ENCODE measurements at places on chromosomes 4 and X.
A peak's percentile ranks its signal among the peaks of the same experiment; 100 is the strongest.

- no peak for DNase-seq
These were observed 127.1 kb downstream of the SLC7A11 start for GRCh38 chr4:138115053-138115452.

- no peak for DNase-seq
These were observed 10.7 kb upstream of the PASD1 start for GRCh38 chrX:151552743-151553142.

DNA sequence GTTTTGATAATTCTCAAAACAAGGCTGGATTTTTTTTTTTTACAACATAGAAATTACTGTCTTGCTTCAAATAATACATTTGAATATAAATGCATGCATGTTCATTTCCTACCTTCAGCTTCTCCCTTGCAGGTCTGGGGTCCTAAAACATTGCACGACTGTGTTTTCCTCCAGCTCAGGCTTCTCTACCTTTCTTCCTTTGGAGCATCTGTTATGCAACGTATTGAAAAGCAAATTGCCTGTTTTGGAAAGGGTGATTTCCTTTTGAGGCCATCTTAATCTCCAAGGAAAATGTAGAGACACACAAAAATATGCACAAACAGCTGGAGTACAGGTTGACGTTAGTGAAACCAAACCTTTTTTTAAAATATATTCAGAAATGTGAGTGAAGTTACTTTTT is 115.6 kb upstream of the TLL1 start:
- DNase-seq: no peak

DNA sequence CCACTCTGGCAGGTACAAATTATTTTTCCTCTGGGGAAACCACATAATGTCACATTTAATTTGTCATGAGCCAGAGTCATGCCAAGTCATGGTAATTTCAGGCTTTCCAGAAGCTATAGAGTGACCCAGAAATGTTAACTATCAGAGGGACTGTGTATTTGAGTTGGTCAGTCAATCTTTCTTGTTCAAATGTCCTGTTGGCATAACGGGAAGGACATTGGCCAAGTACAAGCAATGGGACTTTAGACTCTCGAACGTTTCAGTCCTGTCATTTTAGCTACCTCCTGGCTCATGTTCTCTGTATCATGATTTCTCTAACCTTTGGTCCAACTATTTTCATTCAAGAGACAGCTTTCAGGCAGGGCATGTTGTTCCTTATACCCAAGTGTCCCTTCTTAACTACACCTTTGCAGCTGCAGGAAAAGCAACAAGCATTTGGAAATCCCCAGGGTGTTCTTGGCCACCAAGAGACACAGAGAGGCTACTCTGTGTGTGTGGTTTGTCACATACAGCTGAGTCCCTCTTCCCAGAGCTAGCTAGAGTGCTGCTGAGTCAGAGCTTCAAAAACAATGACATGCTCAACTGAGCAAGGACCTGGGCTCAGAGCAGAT is 142.6 kb downstream of the EGF start:
- DNase-seq: peak; percentile 3

DNA sequence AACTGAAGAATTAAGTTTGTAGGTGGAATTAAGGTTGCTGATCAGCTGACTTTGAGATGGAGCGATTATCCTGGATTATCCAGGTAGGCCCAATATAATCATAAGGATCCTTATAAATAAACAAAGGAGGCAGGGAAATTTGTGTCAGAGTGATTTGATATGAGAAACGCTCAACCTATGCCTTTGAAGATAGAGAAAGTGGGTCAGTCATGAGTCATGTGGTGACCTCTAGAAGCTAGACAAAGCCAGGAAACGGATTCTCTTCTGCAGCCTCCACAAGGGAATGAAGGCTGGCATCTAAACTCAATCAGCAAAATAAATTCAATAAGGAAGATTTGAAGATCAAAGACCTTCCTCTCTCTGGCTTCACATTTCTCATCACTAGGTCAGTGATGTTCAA is 41.5 kb upstream of the SMIM10 start:
- DNase-seq: no peak

DNA sequence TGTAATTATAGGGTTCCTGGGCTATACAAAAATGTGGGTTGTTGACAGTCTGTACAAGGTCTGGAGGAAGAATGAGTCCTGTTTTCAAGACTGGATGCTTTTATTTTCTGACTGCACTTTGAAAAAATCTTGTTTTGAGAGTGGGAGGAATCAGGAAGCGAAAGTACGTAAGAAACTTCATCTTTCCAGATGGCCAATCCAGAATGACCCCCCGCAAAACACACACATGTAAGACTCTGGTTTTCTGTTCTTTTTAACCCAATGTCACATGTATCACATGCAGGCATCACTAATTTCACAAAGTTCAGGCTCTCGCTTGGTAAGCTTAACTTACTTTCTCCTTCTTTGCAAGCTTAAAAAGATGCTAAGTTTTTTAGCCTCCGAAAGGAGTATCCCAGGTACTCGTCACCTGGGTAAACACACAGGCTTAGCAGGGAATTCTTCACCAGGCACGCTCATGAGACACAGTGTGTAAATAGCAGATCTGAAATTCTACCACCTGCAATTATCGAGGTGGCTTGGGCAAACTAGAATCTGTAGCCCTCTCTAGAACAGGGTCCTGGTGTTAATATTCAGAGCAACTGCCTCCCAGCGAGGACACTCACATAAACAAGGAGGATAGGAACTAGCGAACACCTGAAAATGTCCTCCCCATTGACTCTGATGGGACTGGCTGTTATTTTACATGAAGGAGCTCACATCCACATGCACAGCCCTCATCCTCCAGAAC is 90.7 kb downstream of the NSUN7 start:
- DNase-seq: no peak

DNA sequence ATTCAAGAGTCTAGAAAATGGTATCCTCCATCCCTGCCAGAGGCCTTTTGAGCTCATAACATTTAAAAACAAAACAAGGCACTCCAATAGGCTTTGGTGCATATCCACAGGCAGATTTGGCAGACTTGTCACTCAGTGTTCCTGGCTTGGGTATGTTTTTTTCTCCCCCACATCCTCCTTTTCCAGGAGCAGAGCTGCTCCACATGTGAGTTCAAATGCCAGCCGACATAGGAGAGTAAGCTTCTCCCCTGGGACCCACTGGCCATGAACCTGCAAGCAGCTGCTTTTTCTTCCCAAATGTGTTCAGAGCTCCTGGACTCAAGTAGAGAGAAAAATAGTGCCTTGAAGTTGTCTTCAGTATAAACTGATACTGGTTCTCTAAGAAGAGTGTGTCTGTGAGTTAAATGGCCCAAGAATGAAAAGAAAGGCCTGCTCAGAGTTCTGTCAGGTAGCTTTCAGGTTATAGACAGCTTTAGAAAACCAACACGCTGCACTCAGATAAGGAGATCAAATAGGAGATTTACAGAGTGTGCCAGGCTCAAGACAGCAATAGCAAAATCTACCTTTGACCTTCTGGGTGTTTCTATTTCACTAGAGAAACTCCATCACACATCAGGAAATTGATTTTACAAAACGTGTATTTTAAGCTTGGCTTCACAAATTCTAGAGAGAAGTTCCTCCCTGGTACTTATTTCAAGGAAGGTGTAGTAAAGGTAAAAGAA is 162.5 kb upstream of the GALNT7 start:
- no peak for DNase-seq

DNA sequence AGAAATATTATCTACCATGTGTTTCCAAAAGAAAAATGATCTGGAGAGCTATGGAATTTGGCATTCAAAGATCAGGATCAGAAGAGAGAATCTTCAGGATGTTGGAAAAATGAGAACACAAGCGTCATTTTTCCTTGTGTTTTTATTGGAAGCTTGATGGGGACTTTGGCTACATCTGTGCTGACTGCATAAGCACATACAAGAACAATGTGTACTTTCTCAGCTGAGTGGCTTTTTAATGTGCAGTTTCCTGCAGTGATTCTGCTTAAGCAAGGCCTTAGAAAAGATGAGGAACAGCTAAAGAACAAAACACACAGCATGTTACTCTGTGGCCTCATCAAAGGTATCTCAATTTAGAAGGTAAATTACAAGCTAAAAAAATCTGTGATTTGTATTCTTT is 1039.9 kb downstream of the GLUD2 start:
- peak; percentile 80 for DNase-seq

DNA sequence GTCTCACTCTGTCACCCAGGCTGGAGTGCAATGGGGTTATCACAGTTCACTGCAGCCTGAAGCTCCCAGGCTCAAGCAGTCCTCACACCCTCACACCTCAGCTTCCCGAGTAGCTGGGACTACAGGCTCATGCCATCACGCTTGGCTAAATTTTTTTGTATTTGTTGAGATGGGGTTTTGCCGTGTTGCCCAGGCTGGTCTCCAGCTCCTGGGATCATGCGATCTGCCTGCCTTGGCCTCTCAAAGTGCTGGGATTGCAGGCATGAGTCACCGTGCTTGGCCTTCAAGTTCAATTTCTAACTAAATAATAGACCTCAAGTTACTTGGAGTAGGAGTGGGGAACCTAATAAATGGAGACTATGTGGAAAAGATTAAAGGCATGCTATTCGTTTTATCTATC is 48.9 kb downstream of the MND1 start:
- DNase-seq: peak; percentile 86

DNA sequence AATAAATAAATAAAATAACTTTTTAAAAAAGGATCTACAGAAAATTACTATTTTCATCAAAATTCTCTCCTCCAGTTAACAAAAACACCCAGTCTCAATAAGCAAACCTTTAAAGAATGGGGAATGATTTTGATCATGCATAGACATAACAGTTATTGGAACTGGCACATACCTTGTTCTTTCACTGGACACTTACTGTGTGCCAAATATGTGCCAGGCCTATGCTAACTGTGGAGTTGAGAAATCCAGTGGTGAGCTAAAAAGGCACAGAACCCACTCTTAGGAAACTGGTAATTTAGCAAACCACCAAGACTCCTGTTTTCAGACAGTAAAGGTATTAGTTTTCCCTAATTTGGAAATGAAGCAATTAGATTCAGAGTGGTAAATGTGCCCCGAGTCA is 39.1 kb downstream of the CLOCK start:
- peak; percentile 26 for DNase-seq

DNA sequence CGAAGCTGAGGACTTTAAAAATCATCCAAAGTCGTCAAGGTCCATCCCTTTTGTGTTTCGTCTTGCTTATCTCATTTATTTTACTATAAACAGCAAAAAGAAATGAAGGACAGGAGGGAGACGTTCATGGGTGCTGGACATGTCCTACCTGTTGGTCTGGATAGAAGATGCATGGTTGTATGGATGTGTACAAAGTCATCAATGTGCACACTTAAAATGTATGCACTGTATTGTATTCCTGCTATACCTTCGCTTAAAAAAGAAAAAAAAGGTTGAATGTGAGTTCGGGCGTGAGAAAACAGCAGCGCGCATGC is 313 bp upstream of the BLOC1S4 start:
- no peak for DNase-seq

DNA sequence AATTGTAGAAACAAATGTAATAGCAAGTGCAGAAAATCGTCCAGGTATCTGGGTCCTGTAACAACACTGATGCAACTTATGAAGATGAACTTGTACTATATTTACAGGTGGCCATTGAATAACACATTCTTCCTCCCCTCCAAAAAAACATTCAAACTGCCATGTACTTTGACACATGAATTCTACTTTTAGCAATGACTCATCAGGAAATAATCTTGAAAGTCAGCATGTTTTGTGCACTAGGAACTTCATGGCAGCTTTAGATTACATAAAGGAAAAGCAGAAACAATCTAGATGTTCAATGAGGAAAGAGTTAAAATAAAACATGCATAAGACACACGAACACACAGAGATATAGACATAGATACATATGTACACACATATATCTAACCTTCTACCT is 2.5 kb downstream of the PABPC1L2A start:
- no peak for DNase-seq

- DNase-seq: no peak
These were observed 512 bp upstream of the ANTXR2 start for GRCh38 chr4:80073473-80074008.

GRCh38 chr4:1786544-1787362 is 6.3 kb upstream of the FGFR3 start:
- DNase-seq: no peak

- DNase-seq: no peak
These were observed 104.8 kb upstream of the MSX1 start for GRCh38 chr4:4754641-4755040.

- no peak for DNase-seq
These were observed 42.4 kb upstream of the ATP6AP2 start for GRCh38 chrX:40538406-40538805.

GRCh38 chrX:44480591-44480990 is 62.1 kb downstream of the FUNDC1 start:
- DNase-seq: no peak

- DNase-seq: peak; percentile 34
These were observed 21.5 kb downstream of the ARSJ start for GRCh38 chr4:113957956-113958355.

DNA sequence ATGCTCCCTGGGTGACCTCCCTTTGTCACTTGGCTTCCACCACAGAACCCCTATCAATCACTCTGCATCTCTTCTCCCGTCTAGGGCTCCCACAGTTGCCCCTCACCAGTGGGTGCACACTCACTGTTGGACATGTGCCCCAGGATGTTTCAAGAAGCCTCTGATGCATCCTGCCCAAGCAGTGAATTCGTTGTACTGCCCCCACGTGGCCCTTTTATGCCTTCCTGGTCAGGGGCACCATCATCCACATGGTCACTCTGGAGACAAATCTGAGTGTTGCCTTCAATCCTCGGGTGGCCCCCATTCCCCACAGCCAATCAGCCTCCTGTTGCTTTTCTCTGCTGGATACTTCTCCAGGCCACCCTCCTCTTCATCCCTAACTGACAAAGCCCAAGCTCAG is 12.2 kb downstream of the ITIH6 start:
- DNase-seq: no peak

GRCh38 chrX:112696481-112696880 is 16.7 kb upstream of the LHFPL1 start:
- no peak for DNase-seq

GRCh38 chr4:5971078-5971450 is 47.2 kb downstream of the C4orf50 start:
- no peak for DNase-seq

- peak; percentile 1 for DNase-seq
These were observed 678.1 kb downstream of the FAT4 start for GRCh38 chr4:125992891-125993290.
